ENCODE measurements at places on chromosomes 11 and 22.

- no peak for DNase-seq
Measured at GRCh38 chr11:86698639-86699038, 26.2 kb upstream of the ME3 start.

GRCh38 chr22:43207849-43208702 is 21.1 kb upstream of the TTLL12 start:
- DNase-seq: no peak

DNA sequence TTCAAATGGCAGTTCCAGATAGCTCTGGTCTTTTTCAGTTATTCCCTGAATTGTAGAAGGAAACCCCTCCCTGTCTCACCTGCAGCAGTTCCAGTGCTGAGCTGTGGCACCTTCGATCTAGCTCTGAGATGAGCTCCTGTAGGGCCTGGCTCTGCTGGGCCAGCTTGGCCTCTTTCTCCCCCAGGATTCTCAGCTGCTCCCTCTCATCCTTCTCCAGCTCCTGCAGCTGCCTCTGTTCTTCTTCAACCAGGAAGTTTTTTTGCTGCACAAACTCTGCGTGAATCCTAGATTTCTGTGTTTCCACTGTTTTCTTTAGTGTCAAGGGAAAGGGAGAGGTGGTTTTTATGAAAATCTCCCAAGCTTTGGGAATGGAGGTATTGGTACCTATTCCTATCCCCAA is 5.3 kb downstream of the TRIM21 start:
- no peak for DNase-seq

DNA sequence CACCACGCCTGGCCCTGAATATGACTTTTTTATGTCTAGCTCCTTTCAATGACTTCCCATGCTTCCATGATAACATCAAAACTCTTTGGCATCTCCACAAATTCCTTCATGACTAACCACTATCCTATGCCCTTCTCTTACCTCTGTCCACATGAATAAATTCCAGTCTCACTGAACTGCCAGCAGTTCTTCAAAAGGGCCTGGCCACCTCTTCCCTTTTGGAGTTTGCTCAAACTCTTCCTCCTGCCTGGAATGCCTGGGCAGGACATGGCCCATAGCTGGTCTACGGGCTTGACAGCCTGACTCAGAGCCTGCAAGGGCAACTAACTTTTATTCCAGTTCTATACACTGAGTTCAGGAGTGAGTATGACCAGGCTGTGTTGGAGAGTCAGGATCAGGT is 41.8 kb upstream of the ZBTB16 start:
- no peak for DNase-seq

GRCh38 chr11:60658409-60658808 is 41.0 kb upstream of the MS4A8 start:
- DNase-seq: no peak

DNA sequence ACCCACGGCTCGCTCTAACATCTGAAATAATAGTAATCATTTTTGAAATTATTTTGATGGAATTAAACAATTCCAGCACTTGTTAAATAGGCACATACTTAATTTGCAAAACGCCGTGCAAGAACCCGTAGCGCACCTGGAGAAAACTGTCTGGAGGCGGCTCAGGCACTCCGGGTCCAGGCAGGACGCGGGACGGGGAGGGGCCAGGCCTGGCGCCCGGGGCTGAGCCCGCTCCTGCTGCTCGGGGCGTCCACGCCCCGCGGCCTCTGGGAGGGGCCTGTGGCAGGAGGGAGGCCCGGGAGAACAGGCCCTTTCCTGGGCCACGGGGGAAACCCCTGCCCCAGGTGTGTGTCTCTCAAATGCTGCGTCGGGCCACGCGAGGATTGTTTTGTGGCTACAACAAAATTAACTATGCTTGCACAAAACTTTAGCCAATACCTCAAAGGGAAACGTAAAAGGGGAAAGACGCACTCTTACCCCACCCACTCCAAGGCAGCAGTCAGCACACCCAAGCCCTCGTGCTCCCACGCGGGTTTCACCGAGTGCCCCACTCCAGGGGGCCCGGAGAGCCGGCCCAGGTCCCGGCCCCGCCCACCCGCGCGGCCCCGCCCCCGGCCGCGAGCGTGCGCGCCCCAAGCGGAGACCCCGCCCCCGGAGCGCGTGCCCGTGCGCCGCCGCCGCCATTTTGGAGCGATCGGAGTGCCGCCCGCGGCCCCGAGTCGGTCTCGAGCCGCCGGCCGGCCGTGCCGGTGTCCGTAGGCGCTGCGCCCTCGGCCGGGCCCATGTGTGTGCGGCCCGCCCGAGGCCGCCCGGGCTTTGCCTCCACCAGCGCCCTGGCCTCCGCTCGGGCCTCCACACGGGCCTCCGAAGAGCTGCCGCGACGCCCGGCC is at the start of gene PPP6R2:
TSS of gene PPP6R2 (plus strand) at position 677 of the 890 bp plus-strand sequence. CDS start 50,582 bp downstream, outside the sequence.
- peak; percentile 83 for DNase-seq

- DNase-seq: no peak
Measured at GRCh38 chr22:25100948-25101347, 98.7 kb upstream of the CRYBB3 start.
